ENCODE measurements at places on chromosomes 13 and 19.

GRCh38 chr19:54916822-54917221 is 10.9 kb downstream of the NCR1 start:
- H3K36me3 ChIP-seq: no peaks in the 10 kb centered on the region
- no peak for DNase-seq
- no peak overlapping the region for H3K27ac ChIP-seq
- no peak overlapping the region for H3K4me3 ChIP-seq
- peaks cover 5% of the 10 kb centered on the region for H3K4me1 ChIP-seq
- H3K27me3 ChIP-seq: no peaks in the 10 kb centered on the region

DNA sequence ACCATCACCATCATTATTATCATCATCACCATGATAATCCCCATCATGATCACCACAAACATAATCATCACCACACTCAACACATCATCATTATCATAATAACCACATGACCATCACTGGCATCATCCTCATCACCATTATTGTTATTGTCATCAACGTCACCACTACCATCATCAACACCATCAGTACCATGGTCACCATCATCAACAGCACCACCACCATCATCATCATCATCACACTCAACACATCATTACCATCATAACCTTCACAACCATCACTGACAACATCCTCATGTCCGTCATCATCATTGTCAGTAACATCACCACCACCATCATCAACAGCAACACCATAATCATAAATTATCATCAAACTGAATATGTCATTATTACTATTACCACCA is 73.2 kb downstream of the MBD3L1 start:
- H3K27me3 ChIP-seq: peaks cover 6% of the 10 kb centered on the region
- peaks cover 8% of the 10 kb centered on the region for H3K36me3 ChIP-seq
- DNase-seq: no peak
- no peaks in the 10 kb centered on the region for H3K4me1 ChIP-seq

DNA sequence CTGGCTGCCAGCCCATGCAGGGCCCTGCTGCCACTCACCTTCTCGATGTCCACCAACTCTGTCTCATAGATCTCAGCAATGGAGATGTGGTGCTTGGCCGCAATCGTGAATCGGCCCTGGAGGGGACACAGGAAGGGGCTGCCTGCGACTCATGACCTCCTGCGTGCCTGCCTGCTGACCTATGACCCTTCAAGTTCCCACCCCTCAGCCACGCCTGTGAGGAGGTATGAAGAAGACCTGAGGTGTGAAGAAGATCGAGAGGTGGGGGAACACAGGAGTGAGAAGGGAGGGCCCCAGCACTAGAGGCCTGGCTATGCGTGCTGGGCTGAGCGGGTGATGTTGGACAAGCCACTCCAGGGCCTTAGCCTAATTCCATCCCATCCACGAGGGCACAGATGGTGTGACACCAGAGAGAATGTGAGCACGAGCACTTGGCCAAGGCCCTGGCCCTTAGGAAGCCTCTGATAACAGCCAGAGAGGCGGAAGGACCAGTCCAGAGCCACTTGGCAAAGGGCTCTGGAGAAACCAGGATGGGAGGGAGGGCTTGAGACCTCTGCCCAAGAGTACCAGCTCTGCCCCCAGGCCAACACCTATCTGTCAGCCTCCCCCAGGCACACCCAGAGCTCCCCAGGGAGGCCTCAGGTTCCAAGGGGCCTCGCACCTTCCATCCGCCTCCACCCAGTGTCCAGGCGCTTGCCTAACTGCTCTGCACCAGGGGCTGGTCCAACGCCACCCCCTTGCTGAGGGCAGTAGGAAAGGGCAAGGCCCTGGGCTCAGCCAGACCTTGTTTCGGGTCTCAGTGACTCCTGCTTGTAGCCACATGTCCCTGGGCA is 9.6 kb upstream of the KPTN start:
- peak overlapping the region; percentile 68 for H3K4me3 ChIP-seq
- no peak for DNase-seq
- peaks cover 11% of the 10 kb centered on the region for H3K27me3 ChIP-seq
- H3K27ac ChIP-seq: no peak overlapping the region

DNA sequence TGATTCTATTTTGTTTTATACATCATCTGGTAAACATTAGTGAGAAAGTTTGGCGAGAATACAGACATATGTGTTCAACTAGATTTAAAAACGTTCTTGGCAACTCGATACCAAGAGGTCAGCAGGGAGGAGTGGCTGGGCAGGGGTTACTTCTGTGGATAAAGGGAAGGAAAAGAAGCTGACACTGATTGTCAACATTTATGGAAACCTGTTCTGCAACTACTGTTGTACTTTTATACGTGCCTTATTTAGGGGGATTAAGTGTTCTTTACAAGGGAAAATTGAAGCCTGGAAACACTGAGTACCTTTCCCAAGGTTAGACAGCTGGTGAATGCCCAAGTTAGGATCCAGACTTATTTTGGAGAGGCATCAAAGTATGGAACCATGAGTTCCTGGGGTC is 65.0 kb downstream of the MTUS2 start:
- no peaks in the 10 kb centered on the region for H3K36me3 ChIP-seq
- no peak for DNase-seq
- H3K4me1 ChIP-seq: no peaks in the 10 kb centered on the region
- no peak overlapping the region for H3K4me3 ChIP-seq
- no peak overlapping the region for H3K27ac ChIP-seq
- peaks cover 2% of the 10 kb centered on the region for H3K27me3 ChIP-seq

DNA sequence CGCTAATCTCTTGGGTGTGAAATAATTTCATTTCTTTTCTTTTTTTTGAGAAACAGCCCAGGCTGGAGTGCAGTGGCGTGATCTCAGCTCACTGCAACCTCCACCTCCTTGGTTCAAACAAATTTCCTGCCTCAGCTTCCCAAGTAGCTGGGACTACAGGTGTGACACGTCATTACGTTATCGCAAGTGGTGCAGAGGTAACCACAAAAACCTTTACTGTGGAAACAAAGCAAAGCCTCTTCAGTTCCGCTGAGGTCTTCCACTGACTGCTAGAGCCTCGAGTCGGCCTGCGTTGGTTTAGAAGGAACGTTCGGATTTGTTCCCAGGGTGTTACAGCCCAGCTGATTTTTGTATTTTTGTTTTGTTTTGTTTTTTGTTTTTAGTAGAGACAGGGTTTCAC is 2.0 kb upstream of the ZNF784 start:
- peaks cover 7% of the 10 kb centered on the region for H3K27me3 ChIP-seq
- no peak overlapping the region for H3K27ac ChIP-seq
- no peak for DNase-seq

DNA sequence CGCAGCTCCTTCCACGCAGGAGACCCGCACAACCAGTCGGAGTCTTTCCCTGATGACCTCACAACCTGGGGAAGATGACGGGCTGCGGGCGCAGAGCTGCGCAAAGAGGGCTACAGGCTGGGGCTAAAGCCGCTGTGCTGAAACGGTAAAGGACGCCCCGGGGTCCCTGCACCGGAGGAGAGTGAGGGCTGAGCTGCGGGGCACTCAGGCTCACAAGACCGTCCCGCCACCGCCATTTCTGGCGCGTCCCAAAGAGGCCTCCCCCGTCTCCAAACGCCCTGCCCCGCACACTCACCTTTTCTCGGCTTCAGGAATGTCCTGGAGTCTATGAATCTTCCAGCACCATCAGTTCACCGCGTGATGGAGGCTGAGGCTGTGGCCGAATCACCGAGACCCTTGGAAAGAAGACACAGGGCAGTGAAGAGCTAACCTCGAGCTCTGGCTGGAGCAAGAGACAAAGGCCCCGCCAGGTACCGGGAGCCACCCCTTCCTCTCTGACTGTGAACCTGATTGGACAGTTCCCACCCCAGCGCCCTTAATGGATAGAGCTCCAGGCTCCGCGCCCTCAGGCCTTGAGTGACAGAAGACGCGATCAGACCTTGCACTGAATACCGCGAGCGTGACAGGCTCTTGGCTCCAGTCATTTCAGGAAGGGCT is 41.8 kb upstream of the ZNF429 start:
- H3K36me3 ChIP-seq: peaks cover 27% of the 10 kb centered on the region
- H3K27me3 ChIP-seq: no peaks in the 10 kb centered on the region
- peak overlapping the region; percentile 96 for H3K4me3 ChIP-seq
- H3K27ac ChIP-seq: peak overlapping the region; percentile 81
- DNase-seq: peak; percentile 53

DNA sequence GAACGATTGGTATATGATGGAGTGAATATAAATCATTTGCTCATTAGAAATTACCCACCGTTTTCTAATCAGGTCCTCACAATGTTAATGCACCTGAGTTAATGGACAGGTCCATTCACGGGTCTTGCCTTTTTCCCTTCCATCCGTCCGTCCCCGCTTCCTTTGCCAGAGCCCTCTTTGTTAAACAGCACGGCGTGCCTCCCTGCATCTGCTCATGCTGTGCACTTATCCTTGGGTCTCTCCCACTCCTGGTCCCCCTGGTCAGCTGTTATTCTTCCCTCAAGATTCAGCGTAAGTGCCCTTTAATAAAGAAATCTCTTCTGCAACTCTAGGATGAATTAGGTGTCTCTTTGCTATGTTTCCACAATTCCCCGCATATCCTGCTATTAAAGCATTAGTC is 324.5 kb downstream of the DNAJC15 start:
- no peak overlapping the region for H3K4me3 ChIP-seq
- no peaks in the 10 kb centered on the region for H3K27me3 ChIP-seq
- H3K27ac ChIP-seq: no peak overlapping the region
- DNase-seq: no peak
- peaks cover 4% of the 10 kb centered on the region for H3K4me1 ChIP-seq

GRCh38 chr13:45162821-45163220 is 38.0 kb downstream of the KCTD4 start:
- H3K4me3 ChIP-seq: no peak overlapping the region
- no peak overlapping the region for H3K27ac ChIP-seq
- H3K36me3 ChIP-seq: peaks cover 7% of the 10 kb centered on the region
- H3K4me1 ChIP-seq: no peaks in the 10 kb centered on the region
- DNase-seq: no peak

DNA sequence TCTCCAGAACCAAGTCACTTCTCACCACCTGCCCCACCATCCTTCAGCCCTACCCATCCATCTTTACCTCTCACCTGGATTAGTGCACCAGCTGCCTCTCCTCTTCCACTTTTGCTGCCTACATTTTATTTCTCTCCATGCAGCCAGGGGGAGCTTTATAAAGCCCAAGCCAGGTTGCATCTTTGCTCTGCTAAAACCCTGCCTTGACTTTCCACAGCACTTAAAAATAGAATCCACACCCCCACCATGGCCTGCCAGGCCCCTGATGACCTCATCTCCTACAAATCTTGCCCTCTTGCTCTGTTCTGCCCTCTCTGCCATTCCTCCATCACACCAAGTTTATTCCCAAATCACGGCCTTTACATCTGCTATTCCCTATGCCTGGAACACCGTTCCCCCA is 1.8 kb downstream of the HOOK2 start:
- no peak for DNase-seq
- no peak overlapping the region for H3K27ac ChIP-seq
- H3K36me3 ChIP-seq: peaks cover 6% of the 10 kb centered on the region
- peaks cover 6% of the 10 kb centered on the region for H3K4me1 ChIP-seq
- H3K27me3 ChIP-seq: peaks cover 18% of the 10 kb centered on the region
- peak overlapping the region; percentile 50 for H3K4me3 ChIP-seq

- peak; percentile 50 for DNase-seq
- H3K36me3 ChIP-seq: peaks cover 14% of the 10 kb centered on the region
- H3K4me1 ChIP-seq: peaks cover 21% of the 10 kb centered on the region
- H3K27me3 ChIP-seq: peaks cover 46% of the 10 kb centered on the region
- peak overlapping the region; percentile 94 for H3K4me3 ChIP-seq
Observed at GRCh38 chr19:18280247-18281081, 958 bp downstream of the JUND start.

DNA sequence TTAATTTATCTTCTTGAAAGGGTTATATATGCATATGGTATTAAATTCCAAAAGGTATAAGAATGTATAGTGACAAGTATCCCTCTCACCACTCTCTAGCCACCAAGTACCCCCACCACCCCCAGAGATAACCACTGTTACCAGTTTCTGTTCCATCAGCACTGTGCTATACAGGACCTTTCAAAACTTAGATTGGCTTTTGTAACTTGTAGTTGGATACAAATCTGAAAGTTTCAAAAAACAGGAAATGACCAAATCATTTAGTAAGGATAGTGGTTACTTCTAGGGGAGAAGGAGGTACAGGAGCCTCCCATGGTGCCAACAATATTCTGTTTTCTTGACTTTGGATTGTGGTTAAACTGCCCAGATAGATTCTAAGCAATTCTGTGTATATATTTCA is 56.7 kb downstream of the AKAP11 start:
- H3K36me3 ChIP-seq: no peaks in the 10 kb centered on the region
- H3K27me3 ChIP-seq: no peaks in the 10 kb centered on the region
- H3K27ac ChIP-seq: no peak overlapping the region
- H3K4me1 ChIP-seq: no peaks in the 10 kb centered on the region
- no peak for DNase-seq
- no peak overlapping the region for H3K4me3 ChIP-seq

DNA sequence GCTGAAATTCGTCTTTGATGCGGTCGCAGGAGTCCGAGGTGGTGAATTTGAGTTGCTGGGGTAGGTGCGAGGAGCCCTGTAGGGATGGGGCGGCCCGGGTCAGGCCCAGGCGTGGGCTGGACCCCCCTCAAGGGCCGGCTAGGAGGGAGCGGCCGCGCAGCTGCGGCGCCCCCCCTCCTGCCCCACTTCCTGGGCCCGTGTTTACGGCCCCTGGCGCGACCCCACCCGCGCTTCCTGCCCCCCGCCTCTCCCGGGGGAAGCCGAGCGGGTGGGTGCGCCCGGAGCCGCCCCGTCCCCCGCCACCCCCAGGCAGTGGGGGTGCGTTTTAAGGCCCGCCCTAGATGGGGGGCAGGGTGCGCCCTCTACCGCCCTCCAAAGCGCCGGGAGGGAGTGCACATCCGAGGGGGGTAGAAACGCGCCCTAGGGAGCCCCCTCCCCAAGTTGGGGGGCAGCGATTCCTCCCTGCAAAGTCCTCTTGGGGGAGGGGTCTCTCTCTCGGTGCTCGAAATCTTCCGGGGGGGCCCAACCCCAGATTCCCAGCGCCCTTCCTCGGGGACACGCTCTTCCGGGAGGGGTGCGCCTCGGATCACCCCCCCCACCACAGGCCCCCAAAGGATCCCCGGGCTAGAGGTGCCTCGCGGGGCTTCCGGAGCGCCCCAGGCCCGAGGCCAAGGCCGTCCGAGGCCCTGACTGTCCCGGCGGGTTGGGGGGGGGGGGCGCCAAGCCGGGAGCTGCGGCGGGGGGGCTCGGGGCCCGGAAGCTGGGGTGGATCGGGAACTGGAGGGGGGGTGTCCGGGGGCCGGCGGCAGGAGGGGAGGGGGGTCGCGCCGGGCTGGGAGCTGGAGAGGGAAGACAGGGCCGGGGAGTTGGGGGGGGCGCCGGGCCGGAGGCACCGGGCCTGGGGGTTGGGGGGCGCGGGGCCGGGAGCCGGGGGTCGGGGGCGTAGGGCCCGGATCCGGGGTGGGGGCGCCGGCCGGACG is 823 bp downstream of the TLE5 start:
- no peak overlapping the region for H3K27ac ChIP-seq
- H3K27me3 ChIP-seq: peaks cover 7% of the 10 kb centered on the region
- H3K4me1 ChIP-seq: peaks cover 10% of the 10 kb centered on the region
- no peak for DNase-seq

- no peak overlapping the region for H3K27ac ChIP-seq
- H3K4me3 ChIP-seq: peak overlapping the region; percentile 40
- peaks cover 52% of the 10 kb centered on the region for H3K36me3 ChIP-seq
- DNase-seq: no peak
- H3K4me1 ChIP-seq: no peaks in the 10 kb centered on the region
Observed at GRCh38 chr19:15161028-15161984, 39.5 kb downstream of the NOTCH3 start.

Data from endothelial cell (in vitro differentiated cells).